Cerebellar nuclear complex (tissue), 1 donor: ENCODE measurements at places on chromosomes 6 and 20.

DNA sequence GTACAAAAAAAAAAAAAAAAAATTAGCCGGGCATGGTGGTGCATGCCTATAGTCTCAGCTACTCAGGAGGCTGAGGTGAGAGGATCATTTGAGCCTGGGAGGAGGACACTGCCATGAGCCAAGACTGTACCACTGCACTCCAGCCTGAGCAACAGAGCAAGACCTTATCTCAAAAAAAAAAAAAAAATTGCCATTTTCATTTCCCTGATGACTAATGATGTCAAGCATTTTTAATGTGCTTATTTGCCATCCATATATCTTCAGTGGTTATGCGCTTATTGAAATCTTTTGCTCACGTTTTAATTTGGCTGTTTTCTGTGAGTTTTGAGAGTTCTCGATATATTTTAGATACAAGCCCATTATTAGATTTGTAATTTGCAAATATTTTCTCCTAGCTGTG lies 46.7 kb downstream of the PFDN4 start:
- DNase-seq = no peak

GRCh38 chr6:135692426-135692825 lies 159.1 kb upstream of the PDE7B start:
- no peak for DNase-seq

DNA sequence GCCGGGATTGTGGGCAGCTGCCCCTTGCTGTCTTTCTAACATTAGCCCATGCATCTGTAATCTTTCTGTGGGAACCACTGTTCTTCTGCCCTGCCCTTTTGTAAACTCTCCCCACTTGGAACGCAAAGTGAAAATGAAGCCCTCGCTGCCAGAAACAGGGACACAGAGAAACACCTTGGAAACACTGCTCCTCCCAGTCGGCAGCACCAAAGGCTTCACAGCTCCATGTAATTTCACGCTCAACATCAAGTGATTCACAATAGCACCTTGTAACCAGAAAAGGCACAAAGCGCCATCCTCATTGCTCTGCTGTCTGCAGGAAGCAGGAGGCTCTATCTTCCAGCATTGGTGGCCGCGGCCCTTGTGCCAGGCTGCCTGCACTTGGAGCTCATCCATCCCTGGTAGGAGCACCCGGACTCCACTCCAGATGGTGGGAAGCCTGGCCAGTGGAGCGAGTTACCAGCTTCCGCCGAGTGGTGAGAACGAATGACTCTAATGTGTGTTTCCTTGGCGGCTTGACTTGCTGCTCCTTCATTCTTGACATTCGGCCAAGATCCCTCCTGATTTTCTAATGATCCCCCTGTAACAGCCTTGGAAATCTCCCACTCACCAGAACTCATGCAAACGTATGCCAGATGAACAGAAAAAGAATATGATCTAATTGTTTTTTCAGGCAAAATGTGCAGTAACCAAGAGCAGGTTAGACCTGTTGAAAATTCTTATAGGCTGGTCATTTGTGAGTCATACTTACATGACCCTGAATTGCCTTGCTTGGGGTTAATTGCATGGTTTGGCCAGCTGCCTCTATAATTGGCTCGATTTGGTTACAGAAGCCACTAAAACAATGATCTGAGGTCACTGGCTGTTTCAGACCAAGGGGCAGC lies 169.1 kb upstream of the CDYL start:
- DNase-seq = peak; percentile 89

DNA sequence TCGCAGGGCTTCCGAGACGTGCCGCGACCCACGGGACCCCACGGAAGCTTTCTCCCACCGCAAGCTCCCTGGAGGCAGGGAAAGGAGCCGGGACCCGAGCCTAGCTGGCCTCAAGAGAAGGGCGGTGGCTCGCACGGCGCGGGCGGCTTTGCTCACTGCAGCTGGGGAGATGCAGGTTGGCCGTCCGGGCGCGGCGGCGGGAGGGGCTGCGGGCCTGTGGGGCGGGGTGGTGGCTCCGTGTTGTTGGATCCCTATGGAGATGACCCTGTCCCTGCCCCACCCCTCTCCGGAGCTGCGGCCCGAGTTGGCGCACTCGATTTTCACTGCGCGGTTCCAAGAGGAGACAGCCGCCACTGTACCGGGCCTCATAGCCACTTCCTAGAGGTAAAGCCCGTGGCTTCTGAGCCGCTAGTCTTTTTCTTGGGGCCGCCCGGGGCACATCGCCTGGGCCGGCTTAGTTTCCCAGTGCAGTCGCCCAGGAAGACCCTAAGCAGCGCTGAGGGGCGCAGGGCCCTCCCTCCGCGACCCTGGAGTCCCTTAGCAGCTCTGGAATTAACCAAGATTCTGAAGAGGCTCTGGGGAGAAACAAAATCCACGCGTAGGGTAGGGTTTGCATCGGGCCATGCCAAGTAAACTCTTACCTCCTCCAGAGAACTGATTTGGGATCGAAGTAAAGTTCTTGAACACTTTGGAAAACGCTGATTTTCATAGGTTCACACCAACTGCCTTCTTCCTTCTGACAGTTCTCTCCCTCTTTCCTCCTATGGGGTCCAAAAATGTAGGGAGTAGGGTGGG lies at the start of gene ECT2L:
ECT2L (plus strand) TSS at position 279 of the 795 bp plus-strand sequence. CDS start 17,188 bp downstream, outside the sequence.
- no peak for DNase-seq

DNA sequence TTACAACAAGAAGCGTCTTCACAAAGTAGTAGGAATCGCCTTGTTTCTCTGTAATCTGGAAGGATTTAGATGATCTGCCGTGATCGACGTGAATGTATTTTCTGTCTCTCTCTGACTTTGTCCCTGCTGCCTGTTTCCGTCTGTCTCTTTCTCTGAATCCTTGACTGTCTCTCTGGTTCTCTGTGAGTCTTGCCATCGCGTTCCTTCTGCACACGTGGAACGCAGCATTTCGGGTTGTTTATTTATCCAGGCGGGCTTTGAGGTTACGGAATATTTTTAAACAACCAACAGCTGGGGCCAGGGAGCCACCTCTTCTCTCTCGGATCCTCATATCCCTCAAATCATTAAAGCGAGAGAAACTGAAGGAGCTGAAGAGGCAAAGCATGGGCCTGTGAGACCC lies 215.9 kb downstream of the ZDHHC14 start:
- no peak for DNase-seq

DNA sequence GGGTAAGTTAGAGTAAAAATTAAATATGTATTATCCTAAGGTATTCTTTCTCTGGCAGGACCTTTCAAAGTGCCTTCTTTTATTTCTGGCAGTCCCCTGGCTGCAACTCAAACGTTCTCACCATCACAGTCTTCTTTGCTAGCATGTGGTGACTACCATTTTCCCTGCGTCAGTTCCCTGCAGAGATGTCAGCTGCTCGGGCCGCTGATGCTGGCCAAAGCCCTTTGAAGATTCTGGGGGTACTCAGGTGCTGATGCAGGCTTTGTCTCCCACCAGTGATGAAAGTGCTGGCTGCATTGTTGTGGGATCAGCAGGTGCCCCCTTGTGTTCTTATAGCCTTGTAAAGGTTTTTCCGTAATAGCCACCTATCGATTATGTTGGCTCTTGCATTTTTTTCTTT lies 140.1 kb downstream of the BTBD3 start:
- no peak for DNase-seq

GRCh38 chr20:49138431-49138830 lies 49.7 kb downstream of the STAU1 start:
- DNase-seq = no peak

DNA sequence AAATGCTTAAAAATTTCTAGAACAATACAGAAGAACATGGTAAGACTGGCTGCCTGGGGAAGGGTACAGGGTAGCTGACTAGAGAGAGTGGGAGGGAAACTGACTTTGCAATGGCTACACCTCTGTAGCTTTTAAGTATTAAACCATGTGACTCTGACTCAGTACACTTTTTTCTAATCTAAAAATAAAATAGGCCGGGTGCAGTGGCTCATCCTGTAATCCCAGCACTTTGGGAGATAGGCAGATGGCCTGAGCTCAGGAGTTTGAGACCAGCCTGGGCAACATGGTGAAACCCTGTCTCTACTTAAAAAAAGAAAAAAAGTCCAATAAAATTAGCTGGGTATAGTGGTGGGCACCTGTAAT lies 18.5 kb downstream of the ATP9A start:
- DNase-seq = no peak
